ENCODE measurements at places on chromosomes 2 and 18.

GRCh38 chr18:23270986-23271680 lies 135.8 kb downstream of the CABLES1 start:
- DNase-seq: no peak

- DNase-seq: no peak
Observed at GRCh38 chr2:143329288-143329687, 200.1 kb downstream of the ARHGAP15 start.

DNA sequence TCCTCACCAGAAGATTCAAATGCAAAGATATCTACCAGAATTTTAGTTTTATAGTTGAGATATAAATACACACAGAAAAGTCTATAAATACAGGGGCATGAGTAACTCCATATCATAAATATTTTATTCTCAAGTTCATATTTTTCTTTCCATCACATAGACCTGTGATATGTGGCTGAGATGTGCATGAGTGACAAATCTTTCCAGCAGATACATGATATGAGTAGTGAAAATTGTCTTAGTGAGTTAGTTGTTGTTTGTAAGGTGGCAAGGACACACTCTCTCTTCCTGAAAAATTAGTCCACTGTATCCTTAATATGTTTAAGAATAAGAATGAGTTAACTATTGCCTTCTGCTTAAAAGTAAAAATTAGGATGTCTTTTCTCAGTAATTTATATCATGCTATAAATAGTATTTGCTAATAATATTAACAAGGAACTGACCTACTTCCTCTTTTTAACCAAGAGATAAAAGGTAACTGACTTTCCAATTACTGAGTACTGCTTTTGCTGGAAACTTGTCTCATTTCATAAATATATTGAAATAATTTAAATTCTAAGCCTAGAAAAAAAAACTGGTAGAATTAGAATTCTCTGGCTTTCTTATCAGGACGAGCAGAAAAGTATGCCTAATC lies 85.2 kb upstream of the SESTD1 start:
- DNase-seq: no peak

DNA sequence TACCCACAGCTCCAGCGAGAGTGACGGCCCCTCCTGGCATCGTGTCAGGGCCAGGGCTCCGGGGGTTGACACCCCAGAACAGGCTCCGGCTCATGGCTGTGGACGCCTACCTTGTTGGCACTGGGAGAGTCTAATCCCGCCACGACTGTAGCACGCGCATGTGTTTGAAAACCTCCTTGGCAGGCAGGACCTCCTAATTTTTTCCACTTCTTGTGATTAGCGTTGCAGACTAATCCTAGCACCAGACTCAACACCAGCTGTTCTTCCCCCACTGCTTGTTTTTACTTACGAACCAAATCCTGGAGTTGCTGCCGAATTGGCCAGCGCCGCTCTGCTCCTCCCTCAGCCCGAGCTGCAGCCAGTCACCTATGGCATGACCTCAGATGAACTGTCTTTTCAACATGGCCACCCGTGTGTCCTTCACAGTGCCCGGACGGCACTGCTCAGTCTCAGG lies 110.7 kb downstream of the KLHL29 start:
- no peak for DNase-seq

- no peak for DNase-seq
Observed at GRCh38 chr2:173972636-173973035, 7.5 kb upstream of the SP3 start.

GRCh38 chr2:67526283-67526682 lies 129.2 kb downstream of the ETAA1 start:
- no peak for DNase-seq

DNA sequence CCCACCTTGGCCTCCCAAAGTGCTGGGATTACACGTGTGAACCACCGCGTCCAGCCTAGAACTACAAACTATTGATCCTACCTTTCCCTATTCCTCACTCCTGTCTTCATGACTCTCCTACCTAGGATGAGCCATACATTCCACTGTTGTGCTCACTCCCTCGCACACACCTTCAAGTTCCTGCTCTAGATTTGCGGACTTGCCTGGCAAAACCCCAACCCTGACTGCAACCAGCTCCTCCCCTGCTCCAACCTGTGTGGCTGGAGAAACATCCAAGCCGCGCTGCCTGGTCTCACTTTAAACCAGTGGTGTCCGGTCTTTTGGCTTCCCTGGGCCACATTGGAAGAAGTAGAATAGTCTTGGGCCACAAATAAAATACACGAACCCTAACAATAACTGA lies 5.0 kb upstream of the DNPEP start:
- no peak for DNase-seq

DNA sequence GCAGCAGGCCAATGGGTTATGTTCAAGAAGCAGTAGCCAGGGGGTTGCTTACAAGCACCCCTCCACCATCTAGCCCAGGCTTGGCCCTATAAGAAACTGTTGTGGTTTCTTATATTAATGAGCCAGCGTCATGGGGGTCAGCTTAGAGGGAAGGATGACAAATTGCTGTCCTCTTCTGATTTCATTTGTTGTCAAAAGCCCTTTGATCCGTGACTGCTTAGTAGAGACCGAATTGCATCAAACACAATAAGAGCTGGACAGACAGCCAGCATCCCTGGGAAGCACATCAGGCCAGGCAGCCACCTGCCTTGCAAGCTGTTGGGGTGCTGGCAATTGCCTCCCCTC lies 206.6 kb upstream of the SETBP1 start:
- DNase-seq: no peak

- no peak for DNase-seq
Observed at GRCh38 chr2:127678531-127678930, 3.2 kb upstream of the LIMS2 start.

DNA sequence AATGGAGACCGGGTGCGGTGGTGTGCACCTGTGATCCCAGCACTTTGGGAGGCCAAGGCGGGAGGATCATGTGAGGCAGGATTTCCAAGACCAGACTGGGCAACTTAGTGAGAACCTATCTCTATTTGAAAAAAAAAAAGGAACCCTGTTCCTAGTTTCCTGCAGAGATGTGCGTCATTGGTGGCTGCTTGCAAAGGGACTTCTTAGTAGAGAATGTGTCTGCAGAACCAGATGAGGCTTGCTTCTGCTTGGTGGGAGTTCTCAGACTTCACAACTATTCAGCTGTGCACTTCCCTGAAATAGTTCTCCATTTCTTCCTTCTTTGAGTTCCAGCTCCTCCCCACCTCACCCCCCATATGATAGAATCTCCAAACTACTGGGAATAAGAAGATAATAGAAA lies 22.3 kb downstream of the ZCCHC2 start:
- no peak for DNase-seq

DNA sequence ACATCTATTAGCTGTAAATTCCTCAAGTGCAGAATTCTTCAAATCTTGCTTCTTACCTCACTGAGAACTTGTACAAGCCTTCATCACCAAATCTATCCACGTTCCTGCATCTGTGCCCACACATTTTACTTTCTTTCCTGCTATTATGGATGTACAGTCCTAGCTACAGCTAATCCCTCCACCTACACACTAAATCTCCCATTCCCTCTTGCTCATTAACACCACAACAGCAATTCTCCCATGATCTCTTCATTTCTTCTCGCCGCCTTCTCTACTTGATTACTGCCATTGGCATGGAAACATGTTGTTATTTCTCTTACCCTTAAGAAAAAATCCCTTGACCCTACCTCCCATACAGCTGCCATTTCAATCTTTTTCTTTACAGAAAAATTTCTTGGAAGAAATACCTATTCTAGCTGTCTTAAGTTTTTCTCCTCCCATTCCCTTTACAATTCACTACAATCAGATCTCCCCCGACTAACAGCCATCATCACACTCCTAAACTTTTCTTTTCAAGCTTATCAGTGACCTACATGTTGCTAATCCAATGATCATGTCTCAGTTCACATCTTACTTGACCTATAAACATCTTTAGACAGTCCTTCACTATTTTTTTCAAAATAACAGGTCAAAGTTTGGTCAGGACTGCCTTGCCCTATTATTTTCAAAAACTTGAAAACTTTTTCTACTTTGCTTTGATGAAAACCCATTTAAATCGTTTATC lies 41.0 kb downstream of the ROCK2 start:
- DNase-seq: no peak

GRCh38 chr18:3252843-3253242 lies 5.2 kb downstream of the MYL12A start:
- DNase-seq: no peak

- no peak for DNase-seq
Observed at GRCh38 chr2:127011231-127011661, 95.7 kb downstream of the BIN1 start.

DNA sequence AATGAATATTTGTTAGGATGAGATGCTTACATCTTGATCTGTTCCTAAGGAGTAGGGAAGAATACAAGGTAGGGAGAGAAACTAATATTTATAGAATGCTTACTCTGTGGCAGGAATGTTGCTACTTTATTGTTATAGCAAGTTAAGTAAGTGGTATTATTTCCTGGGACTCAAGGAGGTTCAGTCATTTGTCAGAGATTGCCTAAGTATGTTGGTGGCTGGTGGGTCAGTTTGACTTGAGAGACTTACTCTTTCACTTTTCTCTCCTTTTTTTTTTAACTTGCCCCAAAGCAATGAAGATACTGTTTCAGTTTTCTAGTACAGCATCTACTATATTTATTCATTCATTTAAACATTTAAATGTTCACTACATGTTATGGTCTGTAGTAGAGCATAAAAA lies 209.2 kb upstream of the STON1 start:
- no peak for DNase-seq

- no peak for DNase-seq
Observed at GRCh38 chr2:5039241-5039975, 652.8 kb upstream of the SOX11 start.

DNA sequence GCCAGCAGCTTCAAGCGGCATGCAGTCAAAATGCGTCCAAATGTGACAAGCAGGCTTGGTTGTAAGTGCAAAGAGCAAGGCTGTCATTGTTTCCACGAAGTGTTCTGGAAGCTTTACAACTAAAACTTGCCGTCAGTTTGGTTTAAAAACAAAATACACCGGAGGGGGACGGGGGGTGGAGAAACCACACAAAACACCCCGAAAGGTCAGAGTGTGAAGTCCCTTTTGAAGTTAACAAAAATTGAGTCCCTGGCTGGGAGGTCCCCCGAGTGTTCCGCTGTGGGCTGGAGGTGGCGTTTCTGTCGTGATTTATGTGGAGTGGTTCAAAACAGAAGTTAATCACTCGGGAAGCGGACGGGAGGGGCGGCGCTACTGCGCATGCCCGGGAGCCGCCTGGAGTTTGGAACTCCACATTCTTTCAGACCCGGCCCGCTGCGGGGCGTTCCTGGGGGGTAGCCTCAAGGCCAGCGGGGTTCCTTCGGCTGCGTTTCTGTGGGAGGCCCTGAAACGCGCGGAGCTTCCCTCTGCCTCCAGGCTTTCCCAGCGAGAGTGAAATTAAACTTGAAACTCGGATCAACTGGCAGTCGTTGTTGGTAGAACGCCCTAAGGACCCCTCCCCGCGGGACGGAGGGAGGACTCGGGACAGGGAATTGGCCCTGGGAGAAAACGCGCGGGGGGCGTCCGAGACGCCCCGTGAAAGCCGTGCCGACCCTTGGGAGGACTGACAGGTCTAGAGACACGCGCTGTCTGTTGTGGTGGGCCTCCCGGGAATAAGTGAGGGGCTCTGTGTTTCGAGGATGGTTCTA lies 1.4 kb downstream of the TGIF1 start:
- DNase-seq: peak; percentile 76

GRCh38 chr2:240238786-240239185 lies 98.3 kb upstream of the OTOS start:
- no peak for DNase-seq

GRCh38 chr2:189683348-189683747 lies 8.9 kb downstream of the ANKAR start:
- DNase-seq: no peak

DNA sequence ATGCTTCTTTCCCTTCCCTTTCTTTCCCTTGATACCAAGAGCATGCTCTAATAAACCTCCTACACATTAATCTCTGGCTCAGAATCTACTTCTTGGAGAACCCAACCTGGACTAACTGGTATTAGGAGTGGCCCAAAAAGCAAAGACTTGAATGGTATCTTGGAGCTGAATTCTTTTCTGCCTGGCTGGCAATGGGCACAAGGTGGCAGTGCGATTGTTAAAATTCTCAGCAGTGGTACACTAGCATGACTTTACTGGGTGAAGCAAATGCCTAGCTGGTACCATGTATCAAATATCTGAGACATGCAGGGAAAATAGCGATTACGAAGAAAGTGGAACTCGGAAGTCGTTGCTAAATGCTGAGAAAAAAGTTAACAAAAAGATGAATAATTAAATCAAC lies 376.1 kb downstream of the XIRP2 start:
- no peak for DNase-seq

DNA sequence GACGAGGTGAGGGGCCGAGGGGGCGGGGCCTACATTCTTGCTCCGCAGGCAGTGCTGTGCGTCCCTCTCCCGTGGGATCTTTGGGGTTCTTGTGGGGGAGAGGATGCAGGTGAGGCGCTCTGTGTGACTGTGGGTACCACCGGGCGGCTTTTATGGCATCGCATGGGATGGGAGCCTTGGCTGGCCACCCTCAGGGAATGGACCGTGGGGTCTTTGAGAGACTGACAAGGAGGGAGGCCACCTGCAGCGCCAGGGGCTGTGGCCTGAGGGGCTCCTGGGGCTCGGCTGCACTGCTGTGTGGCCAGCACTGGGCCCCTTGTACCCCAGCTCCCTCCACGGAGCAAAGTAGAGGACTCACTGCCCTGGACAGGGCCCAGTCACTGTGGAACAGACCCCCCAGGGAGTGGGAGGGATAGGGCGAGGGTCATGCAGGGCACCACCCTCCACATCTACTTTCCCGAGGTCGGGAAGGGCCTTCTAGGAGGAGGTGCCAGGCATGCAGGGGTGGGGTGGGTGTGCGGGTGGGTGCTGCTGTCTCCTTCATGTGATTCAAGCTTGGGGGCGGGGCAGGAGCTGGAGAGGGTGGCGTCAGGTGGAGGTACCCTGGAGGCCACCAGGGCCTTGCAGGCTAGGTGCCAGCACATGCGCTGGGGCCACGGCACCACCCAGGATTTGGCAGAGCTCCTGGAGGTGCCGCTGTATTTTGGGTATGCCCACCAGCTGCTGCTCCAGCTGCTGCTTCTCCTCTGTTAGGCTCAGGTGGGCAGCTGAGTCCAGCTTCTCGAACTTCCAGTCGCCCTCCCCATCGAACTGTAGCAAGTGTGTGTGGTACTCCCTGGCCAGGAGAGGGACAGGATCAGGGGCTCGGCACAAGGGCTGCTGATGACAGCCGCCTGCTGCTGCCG lies 1072.4 kb downstream of the RPIA start:
- no peak for DNase-seq

GRCh38 chr18:621291-622043 lies 24.7 kb downstream of the CLUL1 start:
- DNase-seq: no peak

GRCh38 chr2:44822174-44822573 lies 119.3 kb upstream of the SIX3 start:
- DNase-seq: no peak

- DNase-seq: no peak
Observed at GRCh38 chr2:58369594-58369993, 128.5 kb upstream of the FANCL start.

DNA sequence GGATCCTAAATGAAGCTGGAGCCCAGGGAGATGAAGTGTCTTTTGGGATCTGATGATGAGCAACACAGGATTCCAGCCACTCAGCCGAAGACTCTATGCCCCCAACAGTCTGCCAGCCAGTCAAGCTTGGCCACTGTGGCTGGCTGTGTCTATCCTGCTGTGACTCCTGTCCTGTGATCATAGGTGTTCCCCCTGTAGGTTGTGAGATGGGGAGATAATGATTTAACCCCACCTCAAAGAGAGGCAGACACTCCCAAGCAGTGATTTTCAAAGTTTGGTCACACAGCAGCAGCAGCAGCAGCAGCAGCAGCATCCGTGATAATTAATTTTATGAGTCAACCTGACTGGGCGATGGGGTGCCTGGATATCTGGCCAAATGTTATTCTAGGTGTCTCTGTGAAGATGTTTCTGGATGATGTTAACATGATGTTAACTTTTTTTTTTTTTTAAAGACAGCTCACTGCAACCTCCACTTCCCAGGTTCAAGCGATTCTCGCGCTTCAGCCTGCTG lies 21.4 kb upstream of the RHOB start:
- no peak for DNase-seq
